Brain (organoid and tissue), 16 donors: ENCODE measurements at places on chromosomes 12 and 14.
A peak's percentile ranks its signal among the peaks of the same experiment; 100 is the strongest.

DNA sequence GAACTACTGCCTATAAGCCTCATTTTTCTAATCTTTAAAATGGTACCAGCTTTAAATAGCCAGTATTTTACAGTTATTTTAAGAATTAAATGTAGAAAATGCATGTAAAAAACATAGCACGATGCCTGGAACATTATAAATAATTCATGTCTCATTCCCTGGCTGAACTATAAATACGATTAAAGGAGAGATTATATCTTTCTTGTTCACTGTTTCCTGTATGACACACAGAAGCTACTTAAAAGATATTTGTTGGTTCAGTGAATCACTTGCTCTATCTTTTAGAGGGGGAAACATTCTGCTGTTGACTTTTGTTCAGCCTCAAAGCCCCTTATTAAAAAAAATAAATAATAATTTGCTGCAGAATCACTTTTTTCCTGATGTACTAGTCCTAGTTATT is 406.9 kb downstream of the LRFN5 start:
- no peak for DNase-seq

GRCh38 chr12:109818905-109819500 is 14.2 kb downstream of the TRPV4 start:
- DNase-seq, result no peak

DNA sequence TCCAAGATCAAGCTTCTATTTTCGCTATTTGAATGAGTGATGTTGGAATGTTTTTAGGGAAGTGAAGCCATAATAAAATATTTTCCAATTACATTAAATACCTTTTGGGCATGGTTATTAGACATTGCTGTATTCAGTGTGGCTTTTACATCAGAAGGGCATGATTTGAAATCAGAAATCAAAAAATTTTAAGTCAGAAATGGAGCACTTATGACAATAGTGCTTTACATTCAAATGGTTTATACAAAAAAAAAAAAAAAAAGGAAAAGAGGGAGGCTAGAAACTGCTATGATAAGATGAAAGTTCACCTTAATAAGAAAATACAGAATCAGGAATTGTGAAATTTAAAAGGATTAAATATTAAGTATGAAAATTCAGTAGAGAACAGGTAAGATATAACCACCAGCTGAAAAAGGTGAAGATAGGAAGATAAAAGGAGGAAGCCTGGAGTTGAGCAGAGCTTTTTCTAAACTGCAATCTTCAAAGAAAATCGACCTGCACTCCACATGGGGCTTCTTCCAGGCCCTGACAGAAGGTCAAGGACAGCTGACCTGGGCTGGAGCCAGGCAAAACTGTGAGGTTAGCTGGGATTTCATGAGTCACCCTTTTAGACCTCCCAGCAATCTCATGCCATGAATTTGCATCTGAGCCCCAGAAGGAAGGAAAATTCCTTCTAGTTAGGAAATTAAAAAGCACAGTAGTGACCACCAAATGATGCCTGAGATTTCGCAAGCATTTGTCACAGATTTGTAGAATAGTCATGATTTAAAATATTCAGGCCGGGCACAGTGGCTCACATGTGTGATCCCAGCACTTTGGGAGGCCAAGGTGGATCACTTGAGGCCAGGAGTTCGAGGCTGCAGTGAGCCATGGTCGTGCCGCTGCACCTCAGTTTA is 23.4 kb upstream of the BMP4 start:
- DNase-seq, result no peak

DNA sequence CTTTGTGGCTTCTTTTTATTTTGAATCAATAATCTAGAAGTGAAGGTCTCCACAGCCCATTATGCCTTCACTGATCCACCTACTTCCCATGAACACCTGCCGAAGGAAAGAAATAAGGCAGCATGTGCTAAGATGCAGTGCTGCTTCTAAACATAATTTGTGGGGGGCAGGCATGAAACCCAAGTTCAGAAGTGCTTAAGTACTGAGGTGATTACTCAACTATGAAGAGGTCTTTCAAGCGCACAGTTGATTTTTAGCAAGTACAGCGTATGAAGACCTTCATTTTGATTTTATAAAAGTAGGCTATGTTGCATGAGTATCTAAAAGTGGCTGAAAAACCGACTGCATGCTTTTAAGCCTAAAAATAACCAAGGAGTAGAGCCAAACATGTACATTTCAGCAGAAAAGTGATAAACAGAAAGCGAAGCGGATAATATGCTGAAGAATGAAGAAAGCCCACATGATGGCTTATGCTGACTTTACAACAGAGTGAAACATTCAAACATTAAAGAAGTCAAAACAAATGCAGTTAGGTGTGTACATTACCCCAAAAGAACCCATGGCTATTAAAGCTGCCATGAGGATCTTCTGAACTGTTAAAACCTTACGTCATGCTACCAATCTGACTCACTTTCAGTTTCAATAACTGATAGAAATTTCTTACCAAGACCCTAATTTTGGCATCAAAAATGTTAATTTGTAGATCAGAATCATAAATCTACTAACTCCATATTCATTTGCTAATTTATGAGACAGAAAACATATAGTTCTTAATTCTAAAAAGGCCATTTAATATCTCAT is 29.3 kb downstream of the KICS2 start:
- DNase-seq, result no peak

- DNase-seq, result no peak
Observed at GRCh38 chr14:56122301-56122700, 4.1 kb downstream of the PELI2 start.

DNA sequence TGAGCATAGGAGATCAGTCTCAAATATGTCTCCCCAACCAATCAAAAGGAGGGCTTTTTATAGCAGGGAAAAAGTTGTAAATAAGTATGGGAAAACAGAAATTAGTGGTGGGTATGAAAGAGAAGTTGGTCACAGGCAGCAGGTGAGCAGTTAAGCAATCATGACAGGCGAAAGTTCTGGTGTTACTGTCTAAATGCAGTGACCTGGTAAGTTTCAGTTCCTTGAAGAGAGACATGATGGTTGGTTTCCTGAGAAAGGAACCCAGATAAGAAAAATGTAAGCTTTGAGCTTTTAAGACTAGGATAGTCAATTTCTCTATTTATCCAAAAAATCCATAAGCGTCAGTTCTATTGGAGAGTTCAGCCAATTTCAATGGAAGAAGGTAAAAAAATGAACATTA is 466.2 kb upstream of the FLRT2 start:
- DNase-seq, result no peak

GRCh38 chr14:103143506-103143905 is 20.2 kb downstream of the TNFAIP2 start:
- DNase-seq, result no peak

GRCh38 chr12:70449074-70449752 is 83.1 kb downstream of the KCNMB4 start:
- DNase-seq, result no peak

DNA sequence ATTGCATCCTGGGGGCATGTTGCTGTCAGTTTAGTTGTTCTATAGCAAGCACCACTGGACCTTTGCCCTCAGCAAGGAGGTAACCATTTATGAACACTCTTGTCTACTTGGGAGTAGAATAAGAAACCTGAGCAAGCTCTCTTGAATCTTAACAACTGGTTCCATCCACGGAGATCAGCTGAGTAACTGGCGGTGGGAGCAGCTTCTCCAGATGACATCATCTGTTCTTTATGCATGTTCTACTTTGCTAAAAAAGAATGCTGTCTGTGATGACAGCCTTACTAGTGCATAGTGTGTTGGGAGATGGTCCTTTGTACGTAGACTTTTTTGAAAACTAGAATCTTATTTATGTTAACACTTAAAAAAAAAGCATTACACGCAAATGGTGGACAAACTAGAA is 17.7 kb downstream of the SLC4A8 start:
- DNase-seq, result no peak

DNA sequence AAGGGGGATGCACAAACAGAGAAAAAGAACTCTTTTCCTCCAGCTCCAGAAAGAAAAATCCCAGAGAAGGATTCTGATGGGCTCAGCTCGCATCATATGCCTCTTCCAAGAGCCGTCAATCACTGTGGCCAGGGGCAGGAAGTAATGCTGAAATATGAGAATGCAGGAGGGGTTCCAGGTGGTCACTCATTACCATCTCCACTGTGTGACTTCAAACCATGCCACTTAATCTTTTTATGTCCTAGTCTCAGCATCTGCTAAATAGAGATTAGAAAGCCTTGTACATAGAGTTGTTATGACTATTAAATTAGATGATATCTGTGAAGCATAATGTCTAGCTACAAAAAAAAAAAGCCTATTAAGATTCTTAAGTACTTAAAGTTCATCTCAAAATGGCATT is 65.6 kb upstream of the FICD start:
- DNase-seq, result no peak

DNA sequence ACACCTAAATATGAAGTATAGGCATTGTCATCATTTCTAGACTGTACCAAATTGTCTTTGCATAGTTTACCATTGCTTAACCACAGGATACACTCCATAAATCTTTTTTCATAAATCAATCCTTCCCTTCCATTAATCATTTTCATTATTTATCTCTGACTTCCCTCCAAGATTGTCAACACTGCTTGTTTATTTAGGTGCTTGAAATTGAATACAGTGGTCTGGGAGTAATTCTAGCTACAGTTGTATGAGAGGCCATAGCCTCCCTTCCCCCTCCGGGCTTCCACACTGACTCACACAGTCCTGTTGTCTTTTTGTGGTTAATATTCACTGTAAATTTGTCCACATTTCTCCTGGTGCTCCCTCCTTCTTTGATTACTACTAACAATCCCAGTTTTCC is 114.2 kb upstream of the ARID2 start:
- DNase-seq, result no peak

- no peak for DNase-seq
Observed at GRCh38 chr14:92863286-92864080, 59.5 kb upstream of the CHGA start.

GRCh38 chr12:114294303-114294685 is 111.7 kb downstream of the TBX5 start:
- DNase-seq, result no peak

- no peak for DNase-seq
Observed at GRCh38 chr12:26227361-26227745, 32.0 kb downstream of the SSPN start.

DNA sequence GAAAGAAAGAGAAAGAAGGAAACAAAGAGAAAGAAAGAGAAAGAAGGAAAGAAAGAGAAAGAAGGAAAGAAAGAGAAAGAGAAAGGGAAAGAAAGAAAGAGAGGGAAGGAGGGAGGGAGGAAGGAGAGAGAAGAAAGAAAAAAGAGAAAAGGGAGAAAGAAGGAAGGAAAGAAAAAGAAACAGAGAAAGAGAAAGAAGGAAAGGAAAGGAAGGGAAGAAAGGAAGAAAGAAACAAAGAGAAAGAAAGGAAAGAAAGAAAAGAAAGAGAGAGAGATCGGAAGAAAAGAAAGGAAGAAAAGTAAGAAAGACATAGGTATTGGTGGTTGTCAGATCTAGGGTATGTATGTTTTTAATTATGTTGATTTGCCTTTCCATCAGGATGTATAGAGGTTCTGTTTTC is 342.3 kb downstream of the FOXG1 start:
- no peak for DNase-seq

- peak; percentile 62 for DNase-seq
Observed at GRCh38 chr12:12616512-12617310, 5.0 kb downstream of the CREBL2 start.

GRCh38 chr14:96602186-96602585 is 100.0 kb downstream of the PAPOLA start:
- DNase-seq, result no peak

DNA sequence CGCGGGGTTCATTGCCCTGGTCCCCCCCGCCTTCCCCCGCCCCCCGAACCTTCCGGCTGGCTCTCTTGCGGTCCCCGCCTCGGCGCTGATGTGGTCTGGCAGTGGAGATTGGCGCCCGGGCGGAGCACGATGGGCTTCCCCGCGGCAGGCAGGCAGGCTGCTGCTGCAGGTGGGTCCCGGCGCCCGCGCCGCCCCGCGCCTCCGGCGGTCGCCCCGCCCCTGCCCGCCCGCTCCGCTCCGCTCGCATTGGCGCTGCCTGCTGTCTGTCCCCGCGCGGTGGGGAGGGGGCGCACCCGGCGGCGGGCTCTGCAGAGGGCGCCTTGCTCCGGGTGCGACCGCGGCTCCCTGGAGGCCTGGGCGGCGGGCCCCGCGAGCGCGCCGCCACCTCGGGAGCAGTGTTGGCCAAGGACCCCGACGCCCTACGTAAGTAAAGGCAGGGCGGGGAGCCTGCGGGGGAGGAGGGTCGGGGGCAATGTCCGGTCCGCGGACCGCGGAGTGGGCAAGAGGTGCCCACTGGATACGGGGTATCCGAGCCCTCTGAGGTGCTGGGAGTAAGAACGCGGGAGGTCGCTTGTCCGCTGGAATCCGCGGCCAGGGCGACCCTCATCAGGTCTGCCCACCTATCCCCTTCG is at the start of gene AKAP5:
AKAP5 (plus strand) TSS at position 309 of the 632 bp plus-strand sequence. CDS start 2,896 bp downstream, outside the sequence.
- peak; percentile 87 for DNase-seq

DNA sequence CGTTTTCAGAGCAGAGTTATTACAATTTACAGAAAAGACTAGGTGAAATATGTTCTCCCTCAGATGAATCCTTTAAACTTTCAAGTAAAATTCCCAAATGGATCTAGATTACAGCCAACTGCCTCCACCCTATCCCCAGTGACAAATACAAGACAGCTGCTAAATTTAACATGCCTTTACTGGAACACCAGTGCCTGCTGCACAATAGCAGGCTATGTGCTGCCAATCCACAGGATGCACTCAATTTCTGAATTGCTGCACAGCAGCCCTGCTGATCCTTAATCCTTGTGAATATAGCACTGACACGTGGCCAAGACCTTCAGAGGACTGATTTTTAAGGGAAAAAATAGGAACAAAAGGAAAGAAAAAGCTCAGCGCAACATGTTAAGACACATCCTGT is 128.9 kb downstream of the CCER1 start:
- peak; percentile 47 for DNase-seq

GRCh38 chr12:4001841-4002240 is 128.6 kb upstream of the PARP11 start:
- DNase-seq, result no peak

DNA sequence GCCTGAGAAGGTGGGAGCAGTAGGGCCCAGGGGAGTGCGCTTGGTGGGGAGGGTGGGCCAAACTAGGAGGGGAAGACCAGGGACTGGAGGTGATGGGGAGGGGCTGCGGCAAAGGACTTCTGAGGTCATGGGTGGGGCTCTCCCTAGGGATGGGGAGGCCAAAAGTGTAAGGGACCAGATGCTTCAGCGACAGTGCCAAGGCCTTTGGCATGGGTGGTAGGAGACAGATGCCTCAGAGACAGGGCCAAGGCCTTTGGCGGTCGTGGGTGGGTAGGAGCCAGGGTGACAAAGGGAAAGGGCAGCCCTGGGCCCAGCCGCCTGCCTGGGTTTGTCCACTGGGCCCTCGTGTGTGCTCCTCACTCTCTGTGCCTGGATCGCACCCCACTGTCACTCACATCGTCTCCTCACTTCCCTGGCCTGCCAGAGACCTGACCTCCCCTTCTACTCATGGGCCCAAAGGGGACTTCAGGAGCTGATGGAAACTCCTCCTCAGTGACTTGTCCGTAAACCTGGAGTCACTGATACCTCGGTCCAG is 13.2 kb upstream of the RABGGTA start:
- DNase-seq, result no peak
